AG04449 (cell line): ENCODE measurements at places on chromosomes 1 and 21.

DNA sequence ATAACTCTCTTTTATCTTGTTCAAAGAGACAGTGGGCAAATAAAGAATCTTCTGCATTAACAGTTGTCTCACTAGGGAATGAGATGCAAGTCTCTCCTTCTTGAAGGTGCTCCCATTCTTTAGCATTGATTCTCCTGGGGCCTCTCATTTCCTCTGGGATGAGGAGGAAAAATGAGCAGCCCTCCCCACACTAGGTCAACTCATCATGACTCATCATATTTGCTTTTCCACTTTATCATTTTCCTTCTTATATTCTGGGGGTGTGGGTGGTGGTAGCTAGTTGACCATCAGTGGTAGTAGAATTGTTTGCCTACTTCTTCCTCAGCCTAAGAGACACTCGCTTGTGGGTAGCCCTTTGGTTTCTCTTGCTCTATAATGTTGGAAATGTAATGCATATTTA lies 182.0 kb upstream of the C1orf87 start:
- DNase-seq = no peak

DNA sequence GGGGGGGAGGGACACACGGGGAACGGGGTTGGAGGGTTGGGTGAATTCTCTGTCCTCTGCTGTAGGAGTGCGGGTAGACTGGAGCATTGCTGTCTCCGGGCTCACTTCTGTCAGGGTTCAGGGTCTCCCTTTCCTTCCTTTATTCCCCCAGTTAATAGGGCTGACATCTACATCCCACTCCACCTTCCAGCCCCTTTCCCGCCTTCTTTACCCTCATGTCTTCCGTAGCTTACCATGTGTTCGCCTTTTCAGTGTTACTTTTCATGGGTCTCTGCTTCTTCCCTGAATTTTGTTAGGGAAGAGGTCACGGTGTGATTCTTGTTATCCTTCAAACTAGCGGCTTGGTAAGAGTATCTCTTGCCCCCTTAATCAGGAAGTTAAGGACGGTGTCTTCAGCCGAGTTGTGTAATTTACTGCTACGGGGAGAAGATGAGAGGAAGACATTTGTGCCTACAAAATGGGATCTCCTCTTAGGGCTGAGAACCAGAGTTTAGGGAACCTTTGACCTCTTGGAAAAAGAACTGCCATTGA lies 917 bp downstream of the RAP1A start:
- DNase-seq = no peak

- no peak for DNase-seq
Measured at GRCh38 chr1:206495011-206495461, 12.3 kb upstream of the RASSF5 start.

GRCh38 chr1:217747156-217747769 lies 116.1 kb downstream of the SPATA17 start:
- DNase-seq = no peak

GRCh38 chr1:108712606-108713150 lies at the start of gene FNDC7:
Gene FNDC7 (plus strand): TSS chr1:108712908. CDS start chr1:108712934, 26 bp downstream.
- no peak for DNase-seq

DNA sequence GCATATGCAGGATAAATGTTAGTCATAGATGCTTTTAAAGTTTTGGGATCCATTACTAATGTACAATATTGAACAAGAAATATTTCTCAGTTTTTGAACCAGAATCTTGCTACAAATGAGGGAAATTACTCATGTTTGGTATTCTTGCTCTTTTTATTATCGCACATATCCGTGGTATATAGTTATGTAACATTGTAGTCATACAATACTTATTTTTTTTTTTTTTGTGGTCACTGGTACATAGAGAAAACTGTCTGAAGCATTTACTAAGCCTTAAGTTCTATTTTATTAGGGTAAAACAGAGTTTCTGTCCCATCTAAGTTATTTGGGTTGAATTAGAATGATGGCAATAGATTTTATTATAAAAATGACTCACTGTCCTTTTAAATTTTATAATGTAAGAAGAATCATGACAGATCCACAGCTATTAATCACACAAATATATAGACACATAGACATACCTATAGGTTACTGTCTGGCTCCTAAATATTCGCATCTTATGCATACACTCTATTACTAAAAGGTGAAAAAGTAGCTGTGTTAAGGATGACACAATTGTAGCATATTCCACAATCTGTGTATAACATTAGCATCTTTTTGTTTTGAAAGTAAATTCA lies 18.0 kb upstream of the PRKAA2 start:
- DNase-seq = no peak
